ENCODE measurements at places on chromosomes 4 and X.

- DNase-seq: no peak
Measured at GRCh38 chr4:114146947-114147618, 167.6 kb upstream of the ARSJ start.

- DNase-seq: no peak
Measured at GRCh38 chrX:137052643-137053235, 18.9 kb upstream of the GPR101 start.

GRCh38 chr4:128550060-128550459 lies 259.4 kb upstream of the JADE1 start:
- no peak for DNase-seq

GRCh38 chr4:24582235-24582832 lies 2.0 kb downstream of the DHX15 start:
- no peak for DNase-seq

DNA sequence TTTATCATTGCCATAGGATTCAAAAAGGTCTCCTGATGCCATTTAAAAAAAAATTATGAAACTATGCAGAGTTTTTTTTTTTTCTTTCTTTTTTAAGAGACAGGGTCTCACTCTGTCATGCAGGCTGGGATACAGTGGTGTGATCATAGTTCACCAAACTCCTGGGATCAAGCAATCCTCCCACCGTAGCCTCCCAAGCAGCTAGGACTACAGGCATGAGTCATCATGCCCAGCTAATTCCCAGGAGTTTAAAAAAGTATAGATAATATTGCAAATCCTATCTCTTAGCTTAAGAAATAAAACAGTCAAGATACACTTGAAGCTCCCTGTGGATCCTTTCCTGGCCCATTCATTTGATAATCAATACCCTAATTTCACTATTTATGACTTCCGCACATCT lies 58.6 kb upstream of the PRSS48 start:
- no peak for DNase-seq

DNA sequence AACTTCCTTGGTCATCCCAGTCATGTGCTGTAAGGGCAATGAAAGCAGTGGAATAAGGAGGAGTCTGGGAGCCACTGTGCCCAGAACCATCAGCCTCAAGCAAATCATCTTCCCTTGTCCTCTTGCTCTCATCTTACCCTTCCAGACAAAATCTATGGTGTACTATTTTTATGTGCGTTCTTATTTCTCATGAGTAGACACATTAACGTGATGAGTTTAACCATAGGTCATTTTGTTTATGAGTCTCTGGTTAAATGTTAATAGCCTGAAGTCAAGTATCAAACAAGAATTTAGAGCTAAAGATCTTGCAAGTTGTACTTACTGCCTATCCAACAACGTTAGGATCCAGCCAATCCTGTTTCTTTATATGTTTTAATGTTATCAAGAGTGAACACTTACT lies 495.3 kb downstream of the SPRY1 start:
- no peak for DNase-seq

- no peak for DNase-seq
Measured at GRCh38 chrX:123685232-123685631, 47.6 kb downstream of the THOC2 start.

- DNase-seq: no peak
Measured at GRCh38 chr4:47073647-47074046, 42.3 kb downstream of the GABRB1 start.

DNA sequence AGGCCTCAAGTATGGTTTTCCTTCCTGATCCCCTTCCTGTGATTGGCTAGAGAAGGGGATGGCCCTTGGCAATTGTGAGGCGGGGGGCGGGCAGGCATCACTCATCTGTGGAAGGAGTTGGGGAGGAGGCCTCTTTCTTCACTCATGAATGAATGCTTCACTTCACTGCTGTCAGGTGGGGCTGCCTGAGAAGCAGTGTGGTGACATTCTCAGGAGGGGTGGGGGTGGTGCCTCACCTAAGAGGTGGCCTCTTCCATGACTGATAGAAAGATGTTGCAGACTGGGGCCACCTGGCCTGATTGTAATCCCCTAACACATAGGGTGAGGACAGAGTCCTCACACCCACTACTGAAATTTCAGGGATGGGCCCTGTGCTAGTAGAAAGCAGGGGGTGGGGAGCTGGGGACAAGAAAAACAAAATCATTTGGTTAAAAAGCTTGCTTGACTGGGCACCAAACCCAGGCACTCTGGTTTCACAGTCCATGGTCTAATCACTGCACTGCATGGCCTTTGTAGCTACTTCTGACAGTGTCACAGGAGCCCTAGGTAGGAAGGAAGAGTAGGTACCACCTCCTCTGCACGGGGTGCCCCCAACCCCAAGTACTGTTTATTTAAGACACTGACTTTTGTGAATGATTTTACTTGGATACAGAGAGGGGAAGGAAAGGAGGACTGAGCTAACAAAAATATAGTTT lies 5.6 kb upstream of the HOPX start:
- DNase-seq: no peak

DNA sequence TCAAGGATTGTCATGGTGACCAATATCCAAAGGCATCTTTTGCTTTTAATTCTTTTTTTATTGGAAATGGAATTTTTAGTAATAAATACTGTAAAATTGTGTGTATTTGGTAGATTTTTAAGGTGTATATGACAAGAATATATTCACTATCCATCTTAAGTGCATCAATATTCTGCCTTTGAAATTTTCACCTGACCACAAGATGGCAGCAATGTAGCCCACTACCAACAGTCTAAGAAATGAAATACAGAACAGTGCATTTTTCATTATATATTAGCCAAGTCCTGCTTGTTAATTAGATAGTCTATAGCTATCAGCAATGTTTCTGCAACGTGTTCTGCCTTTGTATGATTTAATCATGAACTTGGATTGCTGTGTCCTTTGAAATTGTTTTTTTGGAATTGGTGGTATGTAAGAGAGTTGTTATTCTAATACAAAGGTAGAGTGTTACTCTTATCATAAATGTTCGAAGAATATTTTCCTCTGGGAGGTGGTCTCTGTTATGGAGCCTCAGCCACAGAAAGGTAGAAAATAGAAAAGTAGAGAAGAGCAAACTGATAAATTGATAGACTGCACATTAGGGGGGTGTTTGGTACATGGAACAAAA lies 38.2 kb downstream of the HPGDS start:
- DNase-seq: no peak

GRCh38 chr4:167234316-167234881 lies at the start of gene SPOCK3:
SPOCK3 (minus strand) TSS chr4:167234494.
- DNase-seq: no peak

GRCh38 chr4:137635108-137635507 lies 102.8 kb upstream of the PCDH18 start:
- DNase-seq: no peak

GRCh38 chr4:3026540-3026939 lies 47.8 kb downstream of the HTT-AS start:
- DNase-seq: no peak

DNA sequence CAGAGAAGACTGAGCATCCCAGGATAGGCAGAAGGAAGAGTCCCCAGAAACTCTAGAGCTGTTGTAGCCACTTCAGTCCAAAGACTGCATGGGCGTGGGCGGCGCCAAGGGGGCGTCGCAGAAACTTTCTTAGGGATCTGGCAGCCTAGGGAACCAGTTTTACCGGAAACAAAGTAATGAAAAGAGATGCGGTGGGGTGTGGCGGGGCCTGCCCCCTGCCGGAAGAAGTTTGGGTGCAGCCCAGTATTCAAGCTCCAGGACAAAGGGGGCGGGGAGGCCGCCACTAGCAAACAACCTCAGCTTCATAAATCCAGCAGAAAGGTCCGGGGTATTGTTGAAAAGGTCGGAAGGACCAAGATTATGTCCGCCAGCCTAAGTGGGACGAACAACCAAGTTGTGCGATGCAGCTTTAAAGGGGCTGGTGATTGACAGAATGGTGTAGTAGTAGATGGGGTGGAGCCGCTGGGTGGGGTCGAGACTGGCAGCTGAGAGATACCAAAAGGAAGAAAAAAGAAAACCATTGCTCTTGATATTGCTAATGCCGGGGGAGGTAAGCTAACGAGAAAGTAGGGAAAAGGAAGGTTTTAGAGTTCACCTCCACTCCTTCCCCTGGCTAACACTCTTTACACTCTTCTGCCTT lies 190.5 kb downstream of the RRAGB start:
- peak; percentile 41 for DNase-seq

GRCh38 chr4:141390571-141390970 lies 169.9 kb downstream of the ZNF330 start:
- no peak for DNase-seq

- DNase-seq: no peak
Measured at GRCh38 chr4:86603311-86603885, 9.3 kb downstream of the PTPN13 start.

DNA sequence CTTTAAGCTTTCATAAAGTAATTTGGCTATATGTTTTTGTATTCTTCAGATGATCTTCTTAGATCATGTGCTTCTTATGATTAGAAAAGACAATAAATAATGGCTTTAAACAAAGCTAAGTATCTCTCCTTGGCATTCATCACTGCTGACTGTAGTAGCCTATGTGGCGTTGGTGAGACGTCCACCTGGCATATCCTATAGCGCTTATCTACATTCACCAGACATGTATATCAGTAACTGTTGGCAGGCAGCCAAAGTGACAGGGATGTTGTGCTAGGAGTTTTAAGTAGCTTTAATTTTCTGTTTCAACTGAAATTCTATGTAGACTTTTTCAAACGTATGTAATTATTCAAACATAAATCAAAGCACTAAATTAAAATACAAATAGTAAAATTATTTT lies 276.4 kb downstream of the IL15 start:
- no peak for DNase-seq

DNA sequence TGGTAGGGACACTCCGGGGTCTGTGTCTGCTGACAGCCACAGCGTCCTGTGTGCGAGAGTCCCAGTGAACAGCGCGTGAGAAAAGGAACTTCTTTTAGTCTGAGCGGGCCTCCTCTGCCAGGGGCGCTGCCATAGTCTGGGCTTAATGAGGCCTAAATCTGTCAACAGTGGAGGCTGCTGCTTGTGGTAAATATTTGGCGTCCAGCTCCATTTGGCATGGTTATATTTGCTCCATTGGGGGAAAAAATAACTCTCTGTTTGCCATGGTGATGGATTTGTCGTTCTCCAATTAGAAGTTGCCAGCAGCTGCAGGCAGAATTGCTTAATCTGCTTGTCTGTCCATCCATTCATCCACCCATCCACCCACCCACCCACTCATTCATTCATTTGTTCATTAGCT lies 71.4 kb upstream of the PSAPL1 start:
- no peak for DNase-seq

DNA sequence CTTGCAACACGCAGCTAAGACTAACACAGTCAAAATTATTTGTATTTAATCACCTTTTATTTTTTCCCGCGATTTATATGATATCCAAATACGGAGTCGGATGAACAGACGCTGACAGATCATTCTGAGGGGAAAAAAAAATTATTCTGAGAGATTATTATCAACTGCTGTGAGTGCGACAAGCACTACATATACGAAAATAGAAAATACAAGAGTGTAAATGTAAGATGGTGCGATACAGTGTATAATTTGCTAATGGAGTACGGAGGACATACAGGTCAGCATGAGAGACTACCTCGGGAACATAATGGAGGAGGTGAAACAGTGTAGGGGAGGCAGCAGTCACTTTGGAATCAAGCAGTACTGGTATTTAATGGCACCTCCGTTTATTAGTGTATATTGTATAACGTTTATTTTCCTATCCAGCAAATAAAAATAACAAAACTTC lies 2.8 kb upstream of the LIN54 start:
- DNase-seq: no peak

DNA sequence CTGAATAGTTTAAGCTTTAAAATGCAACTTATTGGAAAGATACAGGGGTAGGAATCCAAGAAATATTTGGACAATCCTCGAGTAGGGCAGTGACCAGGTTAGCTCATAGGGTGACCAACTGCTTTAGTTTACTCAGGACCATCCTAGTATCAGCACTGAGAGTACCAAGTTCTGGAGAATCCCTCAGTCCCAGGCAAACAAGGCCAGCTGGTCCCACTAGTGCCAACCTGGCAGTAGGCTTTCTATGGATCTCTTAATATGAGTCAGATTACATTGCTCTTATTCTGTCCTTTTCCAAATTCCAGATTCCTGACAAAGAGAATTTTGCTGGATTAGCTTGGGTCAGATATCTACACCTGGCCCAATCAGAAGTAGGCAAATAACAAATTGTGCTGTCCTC lies 493.7 kb downstream of the KCNIP4 start:
- DNase-seq: no peak

DNA sequence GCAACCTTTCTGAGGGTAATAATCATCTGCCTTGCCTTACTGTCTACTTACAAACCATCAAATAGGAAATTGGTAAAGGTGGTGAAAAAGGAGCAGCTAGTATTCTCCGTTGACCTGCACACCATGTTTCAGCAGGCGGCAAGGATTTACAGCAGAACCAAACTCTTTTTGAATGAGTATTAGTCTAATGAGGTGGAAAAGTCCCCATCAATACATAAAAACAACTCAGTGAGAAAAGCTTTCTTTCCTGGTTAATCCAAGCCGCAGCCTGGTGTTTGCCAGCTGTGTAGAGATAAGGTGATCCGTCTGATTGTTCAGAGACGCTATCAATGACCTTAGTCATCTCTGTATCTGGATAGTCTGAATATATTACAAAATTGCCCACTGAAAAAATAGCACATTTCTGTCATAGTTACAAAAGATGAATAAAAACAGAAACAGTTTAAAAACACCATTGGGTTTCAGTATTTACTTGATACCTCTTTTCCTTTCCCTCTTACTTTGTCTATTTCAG lies 110.4 kb upstream of the TBC1D9 start:
- DNase-seq: no peak

- DNase-seq: no peak
Measured at GRCh38 chr4:81084634-81085033, 54.1 kb downstream of the BMP3 start.

DNA sequence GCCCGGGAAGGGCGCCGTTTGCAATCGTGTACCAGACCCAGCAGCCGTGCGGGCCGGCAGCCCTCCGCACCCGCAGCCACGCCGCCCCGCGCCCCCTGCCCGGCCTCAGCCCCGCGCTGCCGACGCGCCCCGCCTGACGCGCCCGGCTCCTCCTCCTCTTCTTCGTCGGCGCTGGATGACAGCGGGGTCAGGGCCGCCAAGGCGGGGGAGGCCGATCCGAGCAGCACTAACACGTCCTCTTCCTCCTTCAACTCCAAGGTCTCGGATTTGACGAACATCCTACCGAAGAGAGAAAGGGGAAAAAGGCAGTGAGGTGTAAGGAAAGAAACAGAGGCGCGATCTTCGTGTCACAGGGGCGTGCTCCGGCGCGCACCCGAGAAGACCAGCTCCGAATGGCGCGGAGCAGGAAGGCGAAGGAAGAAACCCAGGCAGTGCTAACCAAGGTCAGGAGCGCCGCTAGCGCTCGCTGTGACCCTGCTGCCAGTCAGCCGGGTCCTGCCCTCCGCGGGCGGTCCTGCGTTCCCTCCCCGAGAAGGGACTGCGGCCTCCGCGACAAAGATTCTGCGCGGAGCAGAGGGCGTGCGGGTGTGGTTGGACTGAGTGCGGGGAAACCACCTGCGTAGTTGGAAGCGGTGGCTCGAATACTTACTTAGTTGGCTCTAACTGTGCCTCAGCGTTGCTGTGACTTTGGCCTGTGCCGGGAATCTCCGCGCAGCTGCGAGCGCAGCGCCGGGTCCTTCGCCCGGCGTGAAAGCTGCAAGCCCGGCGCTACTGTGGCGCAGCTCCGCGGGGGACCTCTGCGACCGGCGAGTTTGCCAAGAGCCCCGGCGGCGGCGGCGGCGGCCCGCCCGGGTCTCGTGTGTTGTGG lies 548 bp downstream of the NEUROG2 start:
- DNase-seq: peak; percentile 50

GRCh38 chr4:2771264-2771663 lies 15.1 kb upstream of the TNIP2 start:
- DNase-seq: no peak
